Muscle of back (tissue), 13 donors: ENCODE measurements at places on chromosomes 2 and 18. TPM values are rescaled to one million over a fixed set of nuclear protein-coding genes. Genes with fewer than 3 reads are reported as not detected.

- no peak for DNase-seq
Observed at GRCh38 chr2:96111823-96112500, 4.4 kb downstream of the ADRA2B start.

GRCh38 chr18:79511271-79511670 is 115.5 kb downstream of the NFATC1 start:
- no peak for DNase-seq

IL1R2 gene
- not detected for polyA plus RNA-seq

DNA sequence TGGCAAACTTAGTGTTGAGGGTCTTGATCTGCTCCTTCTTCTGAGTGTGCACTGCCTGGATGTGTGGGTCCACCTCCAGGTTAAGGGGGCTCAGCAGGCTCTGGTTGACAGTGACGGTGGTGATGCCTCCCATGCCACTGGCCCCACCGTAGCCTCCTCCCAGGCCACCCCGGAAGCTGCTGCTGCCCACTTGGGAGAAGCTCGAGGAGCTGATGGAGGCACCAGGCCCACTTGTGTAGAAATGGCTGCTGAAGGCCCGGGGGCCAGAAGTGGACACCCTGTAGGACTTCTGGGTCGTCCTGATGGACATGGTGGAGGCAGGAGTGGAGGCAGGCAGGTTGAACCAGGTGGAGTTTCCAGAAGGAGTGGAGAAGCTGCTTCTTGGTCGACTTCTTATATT is 6.4 kb upstream of the DUSP19 start:
- no peak for DNase-seq

DNA sequence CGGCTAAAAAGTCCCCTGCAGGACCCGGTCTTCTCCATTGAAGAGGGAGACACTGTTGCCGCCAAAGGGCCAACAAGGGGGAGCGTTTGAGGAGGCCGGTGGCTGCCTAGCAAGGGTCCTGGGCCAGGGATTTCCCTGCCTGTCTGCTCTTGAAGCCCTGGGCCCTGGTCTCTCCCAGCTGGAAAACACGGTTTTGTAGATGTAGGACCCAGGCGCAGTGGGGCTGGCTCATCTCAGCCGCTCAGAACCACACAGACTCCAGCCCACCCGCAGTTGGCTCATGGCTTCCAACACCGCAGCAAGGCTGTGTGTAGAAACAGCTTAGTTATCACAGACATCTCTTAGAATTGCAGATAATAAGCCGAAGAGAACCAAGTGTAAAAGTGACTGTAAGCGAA is 57.1 kb upstream of the TWIST2 start:
- no peak for DNase-seq

- peak; percentile 75 for DNase-seq
Observed at GRCh38 chr2:206275312-206276055, 1.0 kb downstream of the ZDBF2 start.

STPG4 gene
- polyA plus RNA-seq: 0.16 TPM

ABCG8 gene
- polyA plus RNA-seq: 0.04 TPM

DNA sequence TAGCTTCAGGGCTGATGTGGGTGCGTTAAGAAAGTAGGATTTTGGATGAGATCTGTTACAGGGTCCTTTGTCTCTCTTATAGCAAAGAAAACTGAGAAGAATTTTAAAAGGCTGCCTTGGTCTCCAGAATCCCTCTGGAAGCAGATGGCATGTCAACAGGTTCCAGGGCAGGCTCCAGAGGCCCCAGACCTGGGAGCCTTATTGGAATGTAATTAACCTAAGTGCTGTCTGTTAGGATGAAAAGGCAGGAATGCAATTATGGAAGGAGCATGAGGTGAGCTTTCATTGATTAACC is 97.2 kb upstream of the PKDCC start:
- no peak for DNase-seq

FNDC4 gene
- polyA plus RNA-seq: 13.6 TPM

GRCh38 chr2:15992457-15993231 is 52.3 kb downstream of the MYCN start:
- no peak for DNase-seq

DNA sequence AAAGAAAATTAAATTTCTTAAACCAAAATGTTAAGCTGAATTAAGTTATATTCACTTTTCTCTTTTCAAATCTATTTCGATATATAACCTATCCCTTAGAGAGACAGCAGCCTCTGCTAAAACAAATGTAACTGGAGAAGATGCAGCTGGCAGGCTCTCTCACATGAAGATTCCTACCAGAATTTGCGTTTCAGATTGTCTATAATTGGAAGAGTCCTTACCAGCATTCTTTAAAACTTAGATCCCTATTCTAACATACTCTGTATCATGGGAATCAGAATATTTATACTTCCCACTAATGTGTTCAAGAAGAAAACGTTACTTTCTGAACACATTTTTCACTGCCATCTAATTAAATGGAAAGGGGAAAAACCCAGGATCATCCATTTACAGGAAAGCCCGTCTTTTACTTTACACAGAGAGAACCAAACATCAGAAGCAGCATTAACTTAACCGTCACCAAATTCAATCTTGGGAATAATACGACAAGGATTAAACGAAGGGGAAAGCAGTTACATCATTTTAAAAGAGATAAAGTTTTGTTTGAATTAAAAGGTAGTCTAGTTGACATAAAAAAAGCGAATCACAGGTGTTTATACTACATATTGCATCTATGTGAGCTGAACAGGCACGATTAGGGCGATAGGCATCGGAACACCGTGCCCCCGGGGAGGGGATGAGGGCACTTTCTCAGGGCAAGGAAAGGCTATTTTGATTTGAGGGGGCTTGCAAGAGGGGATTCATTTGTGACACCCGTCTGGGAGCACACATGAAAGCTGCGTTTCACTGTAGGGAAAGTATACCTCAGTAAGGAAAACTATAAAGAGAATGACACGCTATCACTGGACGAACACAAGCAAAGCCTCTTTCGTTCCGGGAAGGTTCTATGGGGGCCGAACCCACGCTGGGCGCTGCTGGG is 1.3 kb downstream of the PTPN2 start:
- peak; percentile 80 for DNase-seq

MYO5B gene
- polyA plus RNA-seq: 4.1 TPM

- no peak for DNase-seq
Observed at GRCh38 chr2:184256611-184257010, 341.7 kb upstream of the ZNF804A start.

- DNase-seq: no peak
Observed at GRCh38 chr18:72460210-72460680, 83.9 kb downstream of the CBLN2 start.

ERLEC1 gene
- polyA plus RNA-seq: 43.3 TPM

GRCh38 chr2:178828486-178828881 is 21.3 kb upstream of the TTN start:
- no peak for DNase-seq

DNA sequence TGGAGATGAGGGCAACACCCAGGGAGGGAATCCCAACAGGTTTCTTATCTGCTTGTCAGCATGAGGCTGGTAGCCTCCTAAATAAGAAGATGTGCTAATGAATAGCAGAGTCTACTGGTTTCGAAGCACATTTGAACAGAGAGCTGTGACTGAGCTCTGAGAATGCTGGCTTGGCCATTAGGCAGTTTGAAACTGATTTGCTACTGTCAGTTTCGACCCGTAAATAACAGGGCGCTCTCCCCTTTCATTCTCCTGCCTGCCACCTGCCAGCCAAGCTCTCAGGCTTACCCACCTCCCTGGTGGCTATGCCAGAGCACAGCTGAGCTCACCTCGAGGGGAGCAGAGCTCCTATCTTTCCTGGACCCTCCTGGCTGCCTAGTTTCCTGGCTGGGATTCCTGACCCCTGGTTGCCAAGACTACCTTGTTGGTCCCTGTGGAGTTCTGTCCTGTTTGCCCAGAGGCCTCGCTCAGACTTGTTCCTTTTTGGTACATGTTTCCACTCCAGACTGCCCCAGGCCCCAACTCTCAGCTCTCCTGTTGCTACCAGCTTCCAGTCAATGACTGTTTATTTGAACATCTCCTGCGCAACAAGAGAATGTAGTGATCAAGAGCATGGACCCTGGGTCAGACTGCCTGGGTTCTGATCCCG is 102.3 kb upstream of the ALPP start:
- DNase-seq: no peak

- no peak for DNase-seq
Observed at GRCh38 chr2:203987959-203988358, 51.4 kb downstream of the ICOS start.

DNA sequence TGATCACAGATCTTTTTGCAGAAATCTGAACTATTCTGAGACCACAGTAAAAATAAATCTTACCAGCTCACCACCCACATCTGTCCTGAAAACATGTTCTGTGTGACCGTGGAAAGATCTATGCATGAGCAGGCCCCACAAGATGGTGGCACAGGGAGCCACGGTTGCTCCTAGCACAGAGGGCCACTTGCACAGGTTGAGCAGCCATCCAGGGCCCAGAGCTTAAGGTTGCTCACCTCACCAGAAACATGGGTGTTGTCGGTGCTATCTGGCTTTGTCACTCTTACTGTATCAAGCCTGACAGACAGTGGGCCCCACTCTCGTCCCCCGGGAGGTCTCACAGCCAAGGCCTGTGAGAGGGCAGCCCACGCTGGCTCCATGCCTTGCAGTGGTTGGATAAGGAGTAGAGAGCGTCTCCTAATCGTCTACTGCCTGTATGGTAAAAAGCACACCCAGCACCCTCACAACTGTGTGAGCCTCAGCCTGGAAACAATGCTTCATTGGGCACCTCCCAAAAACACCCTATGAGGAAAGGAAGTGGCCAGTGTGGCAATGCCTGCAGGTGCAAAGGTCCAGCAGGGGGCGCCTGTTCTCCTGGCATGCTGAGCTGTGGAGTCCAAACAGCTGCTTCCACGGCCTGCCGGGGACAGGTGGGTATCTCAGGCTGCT is 19.6 kb downstream of the TUBB6 start:
- peak; percentile 74 for DNase-seq

- peak; percentile 87 for DNase-seq
Observed at GRCh38 chr2:85785027-85785822, 31.4 kb downstream of the ATOH8 start.

NYAP2 gene
- polyA plus RNA-seq: not detected

NOSTRIN gene
- polyA plus RNA-seq: 11.6 TPM

DNA sequence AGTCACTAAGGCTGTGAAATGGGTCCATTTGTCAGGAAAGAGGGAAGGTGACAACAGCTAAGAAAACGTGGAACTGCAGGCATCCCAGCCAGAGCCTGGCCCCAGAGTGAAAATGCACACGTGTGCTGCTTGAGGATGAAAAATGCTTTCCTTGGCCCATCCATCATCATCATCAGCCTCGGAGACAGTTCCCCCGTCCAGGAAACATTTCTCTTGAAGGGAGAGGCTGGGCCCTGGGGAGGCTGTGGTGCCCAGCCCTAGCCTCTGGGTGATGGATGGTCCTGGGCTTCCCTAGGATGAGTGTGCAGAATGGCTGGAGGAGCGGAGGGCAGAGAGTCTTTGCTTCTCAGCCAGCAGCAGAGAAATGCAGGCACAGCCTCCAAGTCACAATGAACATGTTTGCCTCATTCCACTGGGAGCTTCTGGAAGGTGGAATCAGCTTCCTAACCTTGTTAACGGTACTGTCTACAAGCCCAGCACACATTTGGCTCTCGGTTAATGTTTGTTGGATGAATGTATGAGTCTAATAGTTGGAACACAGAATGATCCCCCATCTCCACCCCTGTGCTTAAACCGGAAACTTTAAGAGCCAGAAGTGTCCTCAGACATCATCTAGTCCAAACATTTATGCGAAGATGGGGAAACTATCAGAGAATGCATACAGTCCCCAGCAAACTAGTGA is 164.0 kb downstream of the RDH14 start:
- DNase-seq: peak; percentile 84

GRCh38 chr2:148607566-148607965 is 37.0 kb upstream of the EPC2 start:
- DNase-seq: no peak

GRCh38 chr18:13653746-13654433 is 72.5 kb downstream of the FAM210A start:
- DNase-seq: no peak

DNA sequence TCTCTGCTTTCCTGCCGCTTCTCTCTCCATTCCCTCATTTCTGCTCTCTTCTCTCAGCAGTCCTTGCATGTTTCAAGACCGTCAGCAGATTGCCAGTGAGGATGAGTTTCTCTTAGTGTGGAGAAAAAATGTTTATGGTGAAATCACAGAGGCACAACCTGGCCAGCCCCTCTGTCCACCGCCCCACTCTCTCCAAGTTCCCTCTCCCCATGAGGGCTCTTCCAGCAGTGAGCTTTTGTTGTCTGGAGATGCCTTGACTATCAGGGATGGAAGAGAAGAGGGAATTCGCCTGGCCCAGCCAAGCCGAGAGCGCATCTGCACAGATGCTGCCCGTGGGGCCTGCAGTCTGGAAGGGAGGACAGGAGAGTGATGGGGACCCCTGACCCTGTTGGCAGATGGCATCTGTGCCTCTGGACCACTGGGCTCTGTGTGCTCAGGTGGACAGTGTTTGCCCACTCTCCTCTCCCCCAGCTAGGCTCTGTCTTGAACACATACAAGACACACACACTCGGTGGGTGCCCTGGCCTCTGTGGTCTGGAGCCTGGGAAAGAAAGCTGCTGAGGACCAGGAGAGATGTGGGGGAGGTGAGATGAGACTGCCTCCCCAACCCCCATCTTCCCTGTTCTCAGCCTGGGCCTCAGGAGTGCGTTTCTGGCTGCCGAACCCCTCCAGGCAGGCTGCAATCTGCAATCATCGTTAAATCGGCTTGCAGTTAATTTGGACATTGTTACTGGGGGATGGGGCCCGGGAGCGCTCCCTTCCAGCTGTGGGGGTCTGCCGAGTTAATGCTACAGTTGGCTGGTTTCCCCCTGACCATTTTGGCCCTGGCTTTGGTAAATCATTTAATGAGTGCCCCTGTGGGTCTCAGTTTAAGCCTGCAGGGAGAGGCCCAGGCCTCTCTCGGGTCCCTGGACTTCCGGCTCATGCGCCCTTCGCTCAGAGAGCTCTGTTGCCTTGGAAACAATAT is 4.5 kb downstream of the ITM2C start:
- peak; percentile 85 for DNase-seq

DNA sequence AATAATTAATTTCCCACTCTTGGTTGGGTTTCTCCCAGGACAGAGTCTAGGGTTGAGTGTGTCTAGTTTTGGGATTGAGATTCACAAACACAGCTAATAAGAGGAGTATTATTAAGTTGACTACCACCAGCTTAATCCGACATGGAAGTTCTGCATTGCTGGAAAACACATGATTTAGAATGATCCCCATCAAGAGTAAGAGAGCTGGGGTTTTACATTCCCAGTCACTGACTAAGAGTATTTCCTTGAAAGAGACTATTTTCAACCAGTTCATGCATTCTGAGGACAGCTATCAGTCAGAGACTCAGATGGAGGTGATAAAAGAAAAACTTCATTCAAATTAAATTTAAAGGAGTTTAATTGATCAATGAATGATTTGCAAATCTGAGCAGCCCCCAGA is 334.6 kb upstream of the LRATD1 start:
- no peak for DNase-seq

DNA sequence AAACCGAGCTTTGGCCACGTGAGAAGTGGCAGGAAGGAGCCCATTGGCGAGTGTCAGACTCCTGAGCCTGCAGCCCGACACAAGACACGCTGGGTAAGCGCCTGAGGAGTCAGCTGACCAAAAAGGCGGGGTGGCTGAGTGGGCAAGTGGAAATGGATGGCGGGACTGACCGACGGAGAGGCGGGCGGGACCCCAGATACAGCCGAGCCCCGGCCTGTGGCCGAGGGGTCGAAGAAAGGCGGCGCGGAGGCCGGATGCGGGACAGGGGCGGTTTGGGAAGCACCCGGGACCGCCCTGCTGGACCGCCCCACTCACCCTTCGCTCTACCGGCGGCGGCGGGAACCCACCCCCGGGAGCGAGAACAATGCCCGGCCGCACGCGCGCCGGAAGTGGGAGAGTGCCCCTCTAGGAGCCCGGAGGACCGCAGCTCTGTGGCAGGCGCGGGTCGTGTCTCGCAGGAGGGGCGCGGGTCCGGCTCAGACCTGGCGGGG is 22.8 kb downstream of the ZSCAN30 start:
- peak; percentile 71 for DNase-seq

GRCh38 chr18:74604774-74605173 is 7.1 kb downstream of the ZNF407 start:
- DNase-seq: no peak
